Stimulated activated CD4-positive, alpha-beta T cell treated with anti-CD3 and anti-CD28 coated beads, Interleukin-4, amount 100 ng/mL, for 4 hours (primary cell): ENCODE measurements at places on chromosomes 6 and 20.

- no peak for DNase-seq
Measured at GRCh38 chr6:28220257-28221133, 4.6 kb upstream of the ZSCAN9 start.

GRCh38 chr6:95093154-95093553, 484.2 kb upstream of the MANEA start:
- no peak for DNase-seq

DNA sequence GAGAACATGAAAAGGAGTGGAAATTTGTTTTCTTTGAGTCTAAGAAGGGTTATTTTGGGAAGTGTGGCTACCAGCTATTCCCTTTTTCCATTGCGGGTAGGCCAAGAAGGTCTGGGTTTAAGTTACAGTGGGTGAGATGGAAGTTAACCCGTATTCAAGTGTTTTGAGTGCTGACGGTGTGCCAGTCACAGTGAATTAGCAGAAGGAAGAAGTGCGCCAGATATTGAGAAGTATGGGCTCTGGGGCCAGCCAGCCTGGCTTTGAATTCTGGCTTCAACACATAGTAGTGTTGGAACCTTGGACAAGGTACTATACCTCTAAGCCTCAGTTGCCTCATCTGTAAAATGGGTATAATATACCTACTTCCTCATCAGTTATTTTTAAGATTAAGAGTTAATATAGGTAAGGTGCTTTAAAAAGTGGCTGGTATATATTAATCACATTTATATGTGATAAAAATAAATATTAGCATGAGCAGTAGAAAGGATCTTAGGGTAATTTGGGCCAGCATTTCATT, 16.3 kb downstream of the ZNF76 start:
- no peak for DNase-seq

DNA sequence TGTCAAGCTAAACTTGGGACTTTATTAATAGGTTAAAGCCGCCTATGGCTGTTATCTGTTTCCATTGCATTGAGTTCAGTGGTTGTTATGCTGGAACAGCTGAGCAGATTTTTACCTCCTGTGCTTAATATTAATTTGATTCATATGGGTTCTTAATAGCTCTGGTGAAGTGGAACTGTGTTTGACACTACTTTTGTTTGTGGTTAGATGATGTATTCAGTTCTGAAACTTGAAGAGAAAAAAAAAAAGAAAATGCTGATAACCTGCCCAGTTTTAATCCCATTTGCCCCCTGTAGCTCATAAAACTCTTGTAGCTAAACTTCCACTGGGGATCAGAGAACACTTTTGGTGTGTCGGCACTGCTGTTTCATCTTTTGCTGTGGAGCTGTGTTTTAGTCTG, 117.8 kb downstream of the ZDHHC14 start:
- DNase-seq, result no peak

- DNase-seq, result no peak
Measured at GRCh38 chr6:131929264-131929663, 21.9 kb downstream of the CCN2 start.

- DNase-seq, result no peak
Measured at GRCh38 chr6:11772109-11772825, 6.3 kb downstream of the ADTRP start.

GRCh38 chr6:40887079-40887791, 151.8 kb downstream of the UNC5CL start:
- no peak for DNase-seq

GRCh38 chr6:83038246-83038645, 27.4 kb downstream of the UBE3D start:
- no peak for DNase-seq

GRCh38 chr6:29926413-29927274, 15.7 kb upstream of the HLA-A start:
- peak; percentile 81 for DNase-seq

GRCh38 chr6:37171970-37172812, 2.2 kb downstream of the PIM1 start:
- peak; percentile 87 for DNase-seq

- DNase-seq, result no peak
Measured at GRCh38 chr6:139600919-139601475, 226.5 kb upstream of the CITED2 start.

- peak; percentile 75 for DNase-seq
Measured at GRCh38 chr6:35522660-35523658, 10.3 kb upstream of the TULP1 start.

- no peak for DNase-seq
Measured at GRCh38 chr20:44074252-44075151, 112.5 kb downstream of the JPH2 start.

DNA sequence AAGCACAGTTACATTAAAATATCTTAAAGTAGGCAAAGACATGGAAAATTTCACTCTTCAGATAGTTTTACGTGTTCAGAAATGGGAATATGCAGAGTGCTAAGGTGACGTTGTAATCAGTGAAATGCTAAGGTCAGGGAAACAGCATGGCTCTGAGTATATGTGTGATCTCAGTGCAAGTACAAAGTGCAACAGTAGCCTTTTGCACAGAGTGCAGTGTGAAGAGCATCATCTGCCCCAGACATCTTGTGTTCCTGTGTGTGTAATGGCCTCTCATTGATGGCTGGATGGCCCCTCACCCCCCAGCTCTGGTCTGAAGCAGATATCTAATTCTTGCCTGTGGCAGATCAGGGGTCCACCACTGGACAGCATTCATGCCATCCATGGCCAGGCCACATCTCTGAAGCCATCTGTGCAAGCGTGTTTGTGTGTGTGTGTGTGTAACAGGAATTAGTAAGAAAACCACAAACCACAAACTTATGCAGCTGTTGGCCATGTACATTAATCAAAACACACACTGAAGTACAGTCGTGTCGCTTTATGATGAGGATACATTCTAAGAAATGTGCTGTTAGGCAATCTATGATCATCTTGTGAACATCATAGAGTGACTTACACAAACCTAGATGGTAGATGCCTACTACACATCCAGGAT, 165.1 kb downstream of the RALGAPA2 start:
- DNase-seq, result no peak

DNA sequence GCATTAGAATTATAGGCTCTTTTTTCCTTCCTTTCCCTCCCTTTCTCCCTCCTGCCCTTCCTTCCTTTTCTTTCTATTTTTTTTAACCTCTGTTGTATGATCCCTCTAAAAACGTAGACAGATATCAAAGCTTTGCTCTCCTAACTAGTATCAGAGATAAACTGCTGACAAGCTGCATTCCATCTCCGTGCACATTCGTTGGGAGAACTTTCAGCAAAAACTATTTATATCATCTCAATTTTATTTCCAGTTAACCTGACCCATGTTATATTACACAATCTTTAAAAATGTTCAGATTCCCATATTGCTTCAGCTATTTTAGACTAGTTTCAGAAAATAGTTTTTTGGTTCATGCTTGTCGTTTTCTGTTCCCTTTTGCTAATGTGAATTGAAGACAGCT, 47.3 kb downstream of the RNF217 start:
- no peak for DNase-seq

DNA sequence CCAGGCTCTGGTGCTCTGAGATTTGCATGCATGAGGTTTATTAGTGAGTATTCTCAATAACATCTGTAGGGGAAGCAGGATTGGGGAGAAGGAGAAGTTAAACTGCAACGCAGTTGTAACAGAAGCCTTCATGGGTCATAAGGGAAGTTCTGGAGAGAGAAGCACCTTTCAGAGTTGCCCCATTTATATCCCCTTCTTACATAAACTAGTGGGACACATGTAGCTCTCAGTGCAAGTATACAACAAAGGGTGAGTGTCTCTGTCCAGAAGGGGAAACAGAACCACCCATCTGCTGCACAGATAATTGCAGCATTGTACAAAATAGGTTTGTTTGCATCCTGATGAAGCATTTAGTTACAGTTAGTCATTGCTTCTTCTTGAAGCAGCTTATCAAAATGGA, 4.3 kb upstream of the ADGB start:
- no peak for DNase-seq

DNA sequence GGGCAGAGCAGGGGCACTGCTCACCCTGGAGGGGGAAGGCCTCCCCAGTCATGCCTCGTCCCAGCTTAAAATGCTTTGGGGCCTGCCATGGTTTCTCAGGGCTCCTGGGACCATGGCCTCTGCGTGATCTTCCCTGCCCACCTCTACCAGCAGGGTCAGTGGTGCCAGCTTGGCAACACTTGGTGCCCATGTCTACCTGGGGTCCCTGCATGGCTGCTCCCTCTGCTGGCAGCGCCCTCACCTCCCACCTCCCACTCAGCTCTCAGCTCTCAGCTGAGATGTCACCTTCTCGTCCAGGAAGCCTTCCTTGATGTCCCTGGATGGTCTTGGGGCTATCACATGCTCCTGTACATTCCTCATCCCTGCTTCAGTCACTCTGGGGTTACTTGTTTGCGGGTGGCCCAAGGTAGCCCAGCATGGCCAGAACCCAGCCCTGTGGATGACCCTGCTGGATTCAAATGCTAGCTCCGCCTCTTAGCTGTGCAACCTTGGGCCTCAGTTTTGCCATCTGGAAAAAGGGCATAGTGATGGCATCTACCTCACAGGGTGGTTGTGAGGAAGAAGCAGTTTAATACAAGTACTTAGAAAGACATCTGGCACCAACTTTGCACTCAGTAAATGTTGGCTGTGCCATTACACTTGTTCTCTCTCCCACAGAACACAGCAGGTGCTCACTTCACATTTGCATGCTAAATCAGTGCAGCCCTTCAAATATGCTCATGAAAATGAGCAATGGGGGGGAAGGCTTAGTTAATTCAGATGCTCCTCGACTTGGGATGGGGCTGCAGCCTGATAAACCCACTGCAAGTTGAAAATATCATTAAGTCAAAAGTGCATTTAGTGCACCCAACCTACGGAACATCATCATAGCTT, 53.5 kb upstream of the PTPN1 start:
- DNase-seq, result no peak

- DNase-seq, result no peak
Measured at GRCh38 chr6:156963712-156964700, 186.8 kb downstream of the ARID1B start.

DNA sequence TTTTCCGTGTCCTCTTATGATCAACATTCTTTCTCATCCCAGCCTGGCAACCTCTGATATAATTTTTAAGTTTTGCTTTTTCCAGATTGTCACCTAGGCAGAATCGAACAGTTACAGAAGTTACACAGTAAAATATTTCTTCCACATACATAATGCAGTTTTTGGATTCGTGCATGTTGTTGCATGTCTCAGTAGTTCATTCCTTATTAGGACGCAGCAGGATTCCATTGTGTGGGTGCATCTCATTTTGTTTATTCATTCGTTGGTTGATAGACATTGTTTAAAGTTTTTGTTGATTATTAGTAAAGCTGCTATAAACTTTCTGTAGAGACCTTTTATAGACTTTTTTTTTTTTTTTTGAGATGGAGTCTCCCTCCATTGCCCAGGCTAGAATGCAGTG, 284.3 kb upstream of the FERMT1 start:
- no peak for DNase-seq

- no peak for DNase-seq
Measured at GRCh38 chr6:35411066-35411465, 41.1 kb upstream of the FANCE start.

- DNase-seq, result no peak
Measured at GRCh38 chr20:58791286-58791685, 59.4 kb downstream of the GNAS-AS1 start.

GRCh38 chr6:134177236-134177635, 124.8 kb upstream of the SLC2A12 start:
- no peak for DNase-seq

GRCh38 chr6:94462231-94462630, 1042.9 kb upstream of the EPHA7 start:
- DNase-seq, result no peak

DNA sequence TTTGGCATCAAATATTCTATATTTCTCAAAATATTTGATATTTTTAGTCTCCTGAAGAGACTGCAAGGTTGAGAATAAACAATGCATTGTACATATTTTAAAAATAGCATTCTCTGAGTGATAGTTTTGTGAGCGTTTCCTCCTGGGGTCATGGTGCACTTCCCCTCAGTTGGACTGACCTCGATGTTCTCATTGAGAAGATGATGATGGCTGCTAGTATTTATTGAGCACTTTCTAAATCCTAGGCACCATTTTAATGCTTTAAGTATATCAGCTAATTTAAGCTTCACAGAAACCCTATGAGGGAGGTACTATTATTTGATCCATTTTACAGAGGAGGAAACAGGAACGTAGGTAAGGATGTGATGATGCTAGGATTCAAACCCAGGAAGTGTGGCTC, 18.2 kb downstream of the DSE start:
- no peak for DNase-seq

DNA sequence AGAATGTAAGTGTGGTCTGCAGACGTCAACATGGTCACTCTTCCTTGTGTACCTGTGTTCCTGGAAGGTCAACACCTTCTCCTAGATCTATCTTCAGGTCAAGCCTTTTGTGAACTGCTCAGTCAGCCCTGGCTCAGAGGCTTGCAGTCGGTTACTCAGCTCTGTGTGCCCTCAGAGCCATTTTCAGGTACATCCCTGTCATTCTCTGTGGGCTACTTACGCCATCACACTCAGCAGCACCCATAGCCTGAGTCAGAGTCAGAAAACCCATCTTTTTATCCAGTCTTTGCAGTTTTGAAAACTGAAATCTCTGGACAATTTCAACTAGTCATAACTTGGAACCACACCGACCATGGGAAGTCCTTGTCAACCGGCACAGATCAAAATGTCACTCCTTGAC, 35.3 kb downstream of the TGM3 start:
- no peak for DNase-seq

GRCh38 chr6:81666481-81666880, 86.0 kb downstream of the TENT5A start:
- no peak for DNase-seq

GRCh38 chr6:71239694-71240093, 48.9 kb upstream of the OGFRL1 start:
- DNase-seq, result no peak

DNA sequence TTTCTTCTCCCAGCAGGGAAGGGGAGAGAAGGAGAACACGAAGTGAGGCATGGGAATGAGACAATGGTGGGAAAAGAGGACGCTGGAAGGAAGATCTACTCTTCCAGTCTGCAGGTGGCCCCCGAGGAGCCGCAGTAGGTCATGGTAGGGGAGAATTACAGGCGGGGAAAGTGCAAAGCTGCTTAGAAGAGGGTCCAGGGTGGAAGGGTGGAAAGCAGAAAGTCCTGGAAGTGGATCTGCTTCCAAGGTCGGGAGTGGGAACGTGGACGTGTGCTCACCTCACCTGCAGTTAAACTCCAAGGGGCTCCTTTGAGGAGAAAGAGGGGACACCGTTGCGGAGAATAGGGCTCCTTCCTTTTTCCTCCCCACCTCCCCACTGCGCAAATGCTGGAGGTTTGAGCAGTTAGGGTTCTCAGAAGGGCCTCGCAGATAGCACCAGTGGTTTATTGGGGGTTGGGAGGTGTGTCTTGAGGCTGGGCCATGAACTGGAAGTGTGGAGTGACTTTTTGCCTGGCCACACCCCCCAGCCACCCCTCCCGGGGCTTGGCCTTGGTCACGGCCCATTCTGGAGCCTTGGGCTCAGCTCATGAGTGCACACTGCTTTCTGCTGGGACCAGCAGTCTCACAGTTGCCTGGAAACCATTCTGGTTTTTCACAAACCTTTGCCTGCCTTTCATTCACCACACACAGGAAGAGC, 100.4 kb upstream of the MLN start:
- peak; percentile 16 for DNase-seq
